NCI-H1417 treated with DMSO at 0.1 percent for 48 hours (cell line): ENCODE measurements at places on chromosomes 1 and 21.

DNA sequence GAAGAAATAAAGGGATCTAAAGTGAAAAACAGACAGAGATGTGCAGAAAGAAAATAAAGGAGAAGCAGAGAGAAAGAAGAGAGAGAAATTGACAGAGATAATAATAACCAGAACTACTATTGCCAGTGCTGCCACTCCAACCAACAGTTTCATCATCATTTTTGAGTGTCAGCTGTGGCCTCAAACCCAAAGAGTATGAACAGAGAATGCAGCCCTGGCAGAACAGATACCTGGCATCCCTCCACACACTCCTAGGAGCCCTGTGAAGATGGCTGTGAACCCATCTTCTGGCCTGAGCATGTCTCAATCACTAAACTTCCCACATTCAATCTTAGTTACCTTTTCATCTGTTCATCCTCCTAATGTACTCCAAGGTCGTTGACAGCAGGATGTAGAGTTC is 385.8 kb upstream of the NFIA start:
- no peak for DNase-seq

GRCh38 chr1:109877776-109878175 is 32.9 kb upstream of the CSF1 start:
- DNase-seq, result no peak

GRCh38 chr21:36466061-36466511 is 13.8 kb downstream of the CLDN14 start:
- no peak for DNase-seq

- no peak for DNase-seq
Measured at GRCh38 chr1:231523816-231524215, 4.7 kb upstream of the TSNAX start.

DNA sequence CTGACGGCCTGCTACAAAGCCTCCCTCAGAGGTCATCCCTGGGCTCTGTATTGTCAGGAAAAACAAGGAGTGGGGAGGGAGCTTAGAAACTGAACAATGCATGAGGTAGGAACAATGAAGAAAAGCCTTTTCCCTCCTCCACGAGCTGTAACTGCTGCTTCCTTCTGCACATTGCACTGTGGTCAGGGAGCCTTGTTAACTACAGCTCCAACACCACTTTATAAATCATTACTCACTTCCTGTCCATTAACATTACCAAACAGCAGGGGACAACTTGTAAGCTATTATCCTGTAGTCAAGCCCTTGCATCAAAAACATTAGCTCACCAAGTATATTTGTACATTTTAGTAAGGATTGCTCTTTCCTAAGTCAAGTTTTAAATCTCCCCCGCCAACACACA is 336.0 kb upstream of the NR5A2 start:
- DNase-seq, result peak; percentile 73

DNA sequence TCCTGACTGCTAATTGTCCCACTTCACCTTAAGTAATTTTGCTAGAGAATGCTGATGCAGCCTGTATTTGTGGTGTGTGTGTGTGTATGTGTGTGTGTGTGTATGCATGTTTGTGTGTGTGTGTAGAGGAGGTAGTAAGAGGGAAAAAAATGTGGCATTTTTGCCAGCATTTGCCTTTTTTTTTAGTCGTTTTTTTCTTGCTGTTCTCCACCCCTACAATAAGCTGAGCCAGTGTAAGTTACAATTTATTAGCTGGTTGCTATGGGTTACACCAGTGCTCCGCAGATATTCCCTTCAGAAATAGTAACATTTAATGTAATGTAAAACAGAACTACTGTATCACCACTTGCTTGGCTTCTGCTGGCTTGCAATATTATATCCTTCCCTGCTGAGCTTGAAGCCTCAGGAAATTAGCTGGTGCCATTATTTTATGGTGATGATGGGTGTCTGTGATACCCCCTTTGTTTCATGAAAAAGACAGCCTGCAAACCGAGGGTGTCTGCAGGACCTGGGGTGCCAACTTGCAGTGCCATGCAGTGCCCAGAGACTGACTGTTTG is 23.4 kb upstream of the IGSF3 start:
- DNase-seq, result peak; percentile 11

DNA sequence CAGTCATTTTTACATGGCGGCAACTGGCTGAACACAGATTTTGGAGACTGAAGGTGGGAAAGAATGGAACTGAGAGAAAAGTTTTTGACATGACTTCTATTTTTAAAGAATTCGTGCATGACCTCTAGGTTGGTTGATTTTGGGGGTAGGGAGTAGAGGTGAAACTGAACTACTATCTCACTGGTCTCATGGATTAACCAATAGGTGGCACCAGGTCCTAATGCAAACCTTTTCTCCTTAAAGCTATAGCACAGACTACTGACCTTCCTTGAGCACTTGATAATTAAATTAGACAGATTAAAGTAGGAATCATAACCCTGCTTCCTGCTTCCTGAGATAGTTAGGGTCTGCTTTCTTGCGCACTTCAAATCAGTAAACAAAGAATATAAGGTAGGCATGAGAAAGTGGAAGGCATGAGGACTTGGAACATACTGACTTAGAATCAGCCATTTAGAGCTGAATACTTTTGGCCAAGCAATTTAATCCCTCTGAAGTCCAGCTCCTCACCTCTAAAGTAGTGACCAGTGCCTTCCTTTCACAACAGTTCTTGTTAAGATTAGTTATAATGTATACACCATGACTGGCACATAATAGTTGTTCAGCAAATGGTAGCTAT is 206.0 kb downstream of the CENPF start:
- no peak for DNase-seq

GRCh38 chr21:43645136-43645891 is 14.0 kb downstream of the HSF2BP start:
- DNase-seq, result peak; percentile 3

DNA sequence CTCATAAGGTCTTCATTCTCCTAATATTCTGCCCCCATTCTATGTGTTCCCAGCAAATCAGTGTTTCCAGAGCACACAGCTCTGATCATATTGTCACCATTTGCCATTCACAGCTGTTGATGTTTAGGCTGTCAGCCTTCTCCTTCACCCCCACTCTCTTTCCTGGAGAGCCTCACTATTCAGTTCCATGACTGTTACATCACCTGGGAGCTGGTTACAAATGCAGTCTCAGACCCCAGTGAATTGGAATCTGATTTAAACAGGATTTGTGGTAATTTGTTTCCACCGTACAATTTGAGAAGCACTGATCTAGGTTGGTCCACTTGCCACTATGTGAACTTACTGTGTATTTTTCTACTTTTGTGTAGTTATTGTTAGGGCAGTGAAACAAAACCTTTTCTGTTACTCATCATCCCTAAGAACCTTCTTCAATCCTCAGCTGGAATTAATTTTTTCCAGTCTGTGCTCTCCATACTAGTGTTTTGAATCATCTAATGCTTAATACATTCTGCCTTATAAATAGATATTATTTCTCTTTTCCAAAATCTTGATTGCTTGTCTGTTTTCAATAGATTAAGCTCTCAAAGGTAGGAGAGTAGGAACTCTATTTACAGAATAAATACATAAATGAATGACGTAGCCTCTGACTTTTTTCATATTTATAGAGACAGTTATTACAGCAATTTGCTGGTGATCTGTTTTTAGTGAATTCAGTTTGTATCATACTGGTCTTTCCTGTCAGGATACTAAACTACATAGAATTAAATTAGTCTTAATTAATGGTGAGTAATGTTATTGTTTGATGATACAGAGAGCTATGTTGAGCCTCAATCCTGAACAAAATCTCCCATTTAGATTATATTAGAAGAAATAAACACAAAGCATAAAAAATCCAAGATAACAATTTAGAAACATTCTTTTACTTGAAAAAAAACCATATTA is 8.1 kb downstream of the SNX7 start:
- DNase-seq, result no peak

DNA sequence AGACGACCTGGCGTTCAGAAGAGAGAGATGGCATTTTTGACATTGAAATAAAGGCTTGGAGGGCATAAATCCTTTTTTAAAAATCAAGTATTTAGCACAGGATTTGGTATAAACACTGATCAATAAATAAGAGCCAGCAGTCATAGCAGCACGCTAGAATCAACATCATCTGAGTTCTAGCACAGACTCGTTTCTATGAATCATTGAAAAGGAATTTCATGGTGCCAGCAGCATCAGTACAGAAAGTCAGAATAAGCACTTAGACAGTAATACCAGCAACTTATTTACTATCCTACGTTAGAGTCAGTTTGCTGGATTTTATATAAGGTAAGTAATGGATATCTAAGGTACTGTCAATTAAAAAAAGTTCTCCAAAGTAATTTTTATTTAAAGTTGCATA is 119.3 kb downstream of the HLCS start:
- DNase-seq, result no peak

DNA sequence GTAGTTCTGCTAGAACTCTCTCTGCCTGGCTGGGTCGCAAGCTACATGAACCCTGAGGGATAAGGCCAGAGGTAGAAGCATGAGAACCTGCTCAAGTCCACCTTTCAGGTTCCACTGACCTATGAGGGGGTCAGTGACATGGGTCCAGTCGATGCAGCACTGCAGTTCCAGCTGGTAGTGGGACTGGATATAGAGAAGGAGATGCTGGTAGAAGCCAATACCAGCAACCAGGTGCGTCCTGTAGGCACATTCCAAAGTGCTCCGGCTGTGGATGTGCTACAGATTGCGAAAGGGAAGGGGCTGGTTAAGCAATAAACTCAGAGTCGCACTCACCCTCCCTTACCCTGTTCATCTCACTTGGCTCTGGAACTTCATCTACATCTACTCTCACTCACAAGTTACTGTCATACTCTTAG is 5.7 kb downstream of the SMG5 start:
- DNase-seq, result no peak

DNA sequence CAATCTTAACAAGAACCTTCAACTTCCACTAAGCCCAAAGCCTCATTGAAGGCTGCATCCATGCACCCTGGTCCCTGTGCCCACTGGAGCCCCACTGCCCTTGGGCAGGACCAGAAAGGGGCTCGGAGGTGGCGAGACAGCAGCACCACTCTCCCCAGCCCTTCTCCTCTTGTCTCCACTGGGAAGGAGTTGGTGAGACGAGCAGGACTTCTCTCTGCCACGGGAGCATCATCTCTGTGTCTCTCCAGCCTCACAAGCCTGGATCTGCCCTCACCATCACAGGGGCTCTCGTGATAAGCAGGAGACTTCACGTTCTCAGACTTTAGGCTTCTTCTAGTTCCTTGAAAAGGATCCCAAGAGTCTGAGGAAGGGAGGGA is 7.2 kb upstream of the ETV3L start:
- DNase-seq, result no peak

DNA sequence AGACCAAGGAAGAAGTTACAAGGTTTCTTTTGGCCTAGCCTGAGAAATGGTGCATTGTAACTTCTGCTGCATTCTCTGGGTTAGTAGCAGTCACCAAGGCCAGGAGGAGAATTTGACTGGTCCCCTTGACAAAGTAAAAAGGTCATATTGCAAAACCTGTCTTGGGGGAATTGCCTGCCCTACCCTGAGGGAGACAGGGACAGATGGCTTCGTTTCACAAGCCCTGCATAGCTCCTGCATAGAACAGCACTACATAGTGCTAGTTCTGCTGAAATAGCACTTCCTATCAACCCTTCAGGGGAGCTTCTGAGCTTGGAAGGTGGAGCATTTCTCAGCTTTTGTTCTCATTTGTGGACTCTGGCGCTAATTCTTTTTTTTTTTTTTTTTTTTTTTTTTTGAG is 20.4 kb upstream of the AK2 start:
- no peak for DNase-seq

DNA sequence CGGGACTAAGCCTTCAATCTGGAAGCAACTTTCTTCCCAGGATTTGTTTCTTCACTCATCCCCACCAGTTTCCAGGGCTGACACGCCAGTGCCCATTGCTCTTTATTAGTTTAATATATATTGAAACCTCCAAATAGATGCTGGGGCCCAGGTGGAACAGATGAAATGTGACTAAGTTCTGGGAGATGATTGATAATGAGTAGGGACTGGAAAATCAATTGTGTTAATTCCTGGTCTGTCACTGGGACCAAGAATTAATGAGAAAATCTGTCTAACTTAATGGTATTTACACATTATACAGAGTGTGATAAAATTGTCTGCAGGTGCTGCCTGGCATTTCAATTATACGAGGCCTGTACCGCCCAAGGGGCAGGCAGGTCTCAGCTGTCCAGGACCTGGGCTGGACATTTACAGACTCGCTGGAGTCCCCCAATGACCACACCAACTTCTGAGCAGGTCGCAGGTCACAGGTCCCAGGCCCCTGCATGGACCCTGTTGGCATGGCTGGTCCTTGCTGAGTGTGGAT is 35.8 kb downstream of the UBIAD1 start:
- peak; percentile 57 for DNase-seq

- DNase-seq, result no peak
Measured at GRCh38 chr1:240074422-240074821, 17.3 kb upstream of the FMN2 start.

- no peak for DNase-seq
Measured at GRCh38 chr1:186745531-186746146, 65.4 kb upstream of the PTGS2 start.

DNA sequence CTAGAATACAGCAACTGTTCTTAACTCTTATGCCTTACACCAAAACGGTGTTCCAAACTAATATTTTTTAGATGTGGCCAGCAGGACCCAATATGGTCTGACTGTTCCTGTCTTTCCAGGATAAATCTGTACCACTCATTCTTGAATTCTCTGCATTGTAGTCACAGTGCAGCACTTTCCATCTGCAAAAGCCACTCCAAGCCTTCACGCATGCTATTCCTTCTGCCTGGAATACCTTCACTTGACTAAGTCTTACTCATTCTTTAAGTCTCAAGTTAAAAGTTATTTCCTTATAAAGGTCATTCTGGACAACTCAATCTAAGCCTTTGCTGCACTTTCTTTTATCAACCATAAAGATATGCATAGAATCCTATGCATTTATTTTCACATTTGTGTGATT is 1194.5 kb downstream of the PLA2G4A start:
- no peak for DNase-seq

GRCh38 chr1:119081267-119081666 is 59.2 kb downstream of the WARS2 start:
- DNase-seq, result no peak

DNA sequence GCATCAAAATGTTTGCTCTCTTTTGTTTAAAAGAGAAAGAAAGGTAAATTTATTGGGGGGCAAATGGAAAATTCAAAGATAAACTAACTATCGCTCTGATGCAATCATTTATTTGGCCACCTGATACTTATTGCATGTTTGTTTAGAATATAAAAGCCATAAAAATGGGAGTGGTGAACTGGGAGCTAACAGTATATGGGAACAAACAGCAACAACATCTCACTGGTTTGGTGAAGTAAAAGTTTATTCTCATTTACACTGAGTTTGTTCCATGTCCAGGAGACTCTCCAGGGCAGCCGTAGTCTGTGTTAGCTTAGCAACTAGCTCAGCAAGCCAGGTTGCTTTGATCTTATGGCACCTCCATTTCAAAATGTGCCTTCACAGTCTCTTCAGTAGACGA is 20.4 kb downstream of the C4BPA start:
- no peak for DNase-seq

- no peak for DNase-seq
Measured at GRCh38 chr1:97337250-97338030, 583.4 kb downstream of the DPYD start.

DNA sequence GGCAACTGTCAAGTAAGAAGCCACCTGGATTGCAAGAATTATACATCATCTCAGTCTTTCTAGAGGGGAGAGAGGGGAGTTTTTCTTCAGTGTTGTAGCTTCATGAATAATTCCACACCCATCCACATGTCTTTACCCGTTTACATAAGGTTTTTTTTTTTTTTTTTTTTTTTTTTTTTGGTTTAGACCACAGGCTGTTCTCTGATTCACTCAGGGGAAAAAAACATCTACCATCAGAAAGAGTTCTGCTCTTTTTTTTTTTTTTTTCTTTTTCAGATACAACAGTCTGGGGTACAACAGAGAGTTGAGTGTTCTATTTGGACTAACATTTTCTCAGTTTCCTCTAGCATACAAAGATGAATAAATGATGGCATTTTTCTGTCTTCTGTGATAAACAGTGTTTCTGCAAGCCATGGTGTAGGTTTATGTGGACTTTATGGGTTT is 4.9 kb upstream of the KIF14 start:
- DNase-seq, result no peak
